ENCODE measurements at places on chromosomes 1 and 21.

GRCh38 chr1:7301664-7301981 is 469.5 kb upstream of the VAMP3 start:
- DNase-seq: no peak

GRCh38 chr1:5793516-5793915 is 198.7 kb downstream of the NPHP4 start:
- no peak for DNase-seq

DNA sequence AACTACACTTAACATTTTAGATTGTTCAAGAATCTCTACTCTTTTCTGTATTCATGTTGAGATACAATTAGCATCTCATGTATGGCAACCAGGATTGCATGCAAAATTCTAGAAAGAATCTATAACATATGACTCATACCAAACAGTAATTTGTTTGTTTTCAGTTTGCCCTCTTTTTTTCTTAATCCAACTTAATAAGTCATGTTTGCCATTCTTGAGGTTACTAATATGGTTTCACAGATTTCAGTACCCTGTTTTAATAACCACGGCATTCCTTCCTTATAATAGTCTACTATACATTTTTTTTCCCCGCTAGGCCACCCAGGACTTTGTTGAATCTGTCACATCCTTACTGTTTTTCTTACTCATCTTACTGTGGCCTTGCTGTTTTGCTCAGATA is 140.8 kb downstream of the FMN2 start:
- no peak for DNase-seq

DNA sequence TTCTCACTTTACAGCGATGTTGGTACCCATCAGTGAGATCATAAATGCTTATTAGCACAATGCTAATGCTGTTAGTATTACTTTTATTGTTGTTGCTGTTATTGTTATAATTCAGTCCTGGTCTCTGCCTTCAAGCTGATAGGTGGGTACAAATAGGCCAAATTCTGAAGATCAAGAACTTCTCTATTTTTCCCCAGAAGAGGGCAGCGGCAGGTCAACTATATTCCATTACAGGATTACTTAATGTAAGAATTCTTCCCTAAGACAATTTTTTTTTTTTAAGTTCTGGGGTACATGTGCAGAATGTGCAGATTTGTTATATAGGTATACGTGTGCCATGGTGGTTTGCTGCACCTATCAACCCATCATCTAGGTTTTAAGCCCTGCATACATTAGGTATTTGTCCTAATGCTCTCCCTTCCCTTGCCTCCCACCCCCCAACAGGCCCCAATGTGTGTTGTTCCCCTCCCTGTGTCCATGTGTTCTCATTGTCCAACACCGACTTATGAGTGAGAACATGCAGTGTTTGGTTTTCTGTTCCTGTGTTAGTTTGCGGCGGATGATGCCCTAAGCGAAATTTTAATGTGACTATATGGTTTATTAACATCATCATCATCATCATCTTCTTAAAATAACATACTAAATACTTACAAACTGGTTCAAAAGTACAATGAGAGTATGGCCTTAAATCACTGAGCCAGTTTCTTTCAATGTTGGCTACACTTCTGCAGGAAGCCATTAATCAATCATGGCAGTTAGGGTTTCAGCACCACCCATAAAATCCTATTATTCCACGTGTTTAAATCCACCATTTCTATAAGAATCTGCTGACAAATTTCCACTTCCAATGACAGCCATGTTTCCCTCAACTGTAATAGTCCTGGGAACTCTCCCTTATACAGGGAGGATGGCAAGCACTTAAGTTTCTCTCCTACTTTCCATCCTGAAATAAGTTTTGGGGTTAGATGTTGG is 19.2 kb downstream of the SLC19A2 start:
- no peak for DNase-seq

- DNase-seq: no peak
Observed at GRCh38 chr21:36849461-36850105, 116.9 kb downstream of the HLCS start.

DNA sequence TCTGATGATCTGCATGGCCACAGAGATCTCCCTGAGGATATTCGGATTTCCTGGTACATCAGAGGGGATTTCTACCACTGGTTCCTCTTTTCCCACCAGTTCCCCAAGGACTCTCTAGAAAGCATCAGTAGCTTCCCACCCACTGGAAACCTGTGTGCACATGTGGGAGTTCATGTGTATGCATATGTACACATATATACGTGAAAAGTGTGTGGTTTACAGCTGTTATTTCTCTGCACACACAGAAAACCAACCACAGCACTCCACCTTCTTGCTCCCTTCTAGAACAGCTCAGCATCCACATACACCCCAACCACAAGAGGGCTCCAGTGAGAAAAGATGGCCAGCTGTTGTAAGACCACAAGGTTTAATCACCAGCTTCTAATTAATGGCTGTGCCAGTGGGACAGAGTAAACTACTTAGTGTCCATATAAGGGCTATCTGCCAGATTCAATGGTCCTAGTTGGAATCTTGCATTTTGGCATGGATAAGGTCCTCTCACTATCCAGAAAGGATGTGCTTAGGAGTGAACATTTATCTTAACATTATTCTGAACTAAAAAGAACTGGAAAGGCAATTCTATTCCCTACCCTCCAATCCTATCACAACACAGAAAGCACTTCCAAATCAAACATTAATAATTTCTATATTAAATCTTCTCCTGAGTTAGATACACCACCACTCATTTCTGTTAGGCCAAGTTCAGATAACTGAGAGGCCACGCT is 24.1 kb downstream of the GPR3 start:
- DNase-seq: no peak

GRCh38 chr1:14668538-14668937 is 70.1 kb downstream of the KAZN start:
- no peak for DNase-seq

- DNase-seq: no peak
Observed at GRCh38 chr1:50369830-50370229, 53.4 kb downstream of the DMRTA2 start.

GRCh38 chr1:81848880-81849682 is 48.3 kb downstream of the ADGRL2 start:
- no peak for DNase-seq

DNA sequence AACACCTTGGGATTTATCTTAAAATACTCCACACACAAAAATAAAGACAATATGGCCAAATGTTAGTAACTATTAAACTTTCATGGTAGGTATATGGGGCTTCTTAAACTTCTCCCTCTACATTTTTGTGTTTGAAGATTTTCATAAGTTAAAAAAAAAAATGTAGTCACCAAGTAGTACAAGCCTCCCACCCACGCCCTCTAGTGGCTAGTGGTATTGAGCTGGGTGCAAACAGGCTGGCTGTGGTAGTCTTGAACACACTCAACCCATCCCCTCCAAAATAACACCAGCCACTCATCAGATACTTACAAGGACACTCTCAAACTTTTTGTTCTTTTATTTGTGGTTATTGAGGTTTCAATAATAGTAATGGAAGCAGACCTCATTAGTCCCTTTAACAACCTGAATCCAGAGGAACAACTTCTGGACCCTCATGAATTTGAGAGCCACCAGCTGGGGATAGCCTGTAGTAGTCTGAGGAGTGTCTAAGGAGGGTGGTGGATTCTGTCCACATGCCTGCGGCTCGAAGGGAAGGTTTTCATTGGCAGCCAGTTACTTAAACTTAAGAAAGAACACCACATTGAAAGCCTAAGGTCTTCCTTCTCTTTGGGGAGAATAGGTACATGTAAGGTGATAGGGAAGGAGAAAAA is 15.6 kb downstream of the RD3 start:
- DNase-seq: peak; percentile 44

DNA sequence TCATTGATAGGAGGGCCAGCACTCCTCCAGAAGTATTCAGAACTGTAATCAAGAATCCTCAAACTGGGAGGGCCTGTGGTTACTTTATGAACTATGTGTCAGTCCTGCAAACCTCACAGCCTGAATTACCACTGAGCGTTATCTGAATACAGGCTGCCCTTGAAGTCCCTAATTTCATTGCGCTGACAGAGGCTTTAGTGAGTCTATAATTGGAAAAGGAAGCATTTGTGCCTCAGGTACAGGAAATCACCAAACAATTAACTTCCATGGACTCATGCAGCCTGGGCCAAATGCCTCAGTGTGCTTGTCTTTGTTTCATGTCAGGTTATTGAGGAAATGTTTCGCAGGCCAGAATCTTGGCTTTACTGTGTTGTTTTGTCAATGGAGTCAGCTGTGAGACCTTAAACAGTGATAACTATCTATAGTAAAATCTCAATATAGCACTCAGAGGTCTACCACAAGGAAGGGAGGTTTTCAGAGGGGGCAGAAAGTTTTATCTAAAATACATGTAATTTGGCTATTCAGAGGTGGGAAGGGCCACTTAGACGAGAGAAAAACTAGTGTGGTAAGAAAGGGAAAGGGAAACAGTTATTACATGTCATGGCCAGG is 32.9 kb upstream of the DOCK7 start:
- DNase-seq: no peak

- DNase-seq: no peak
Observed at GRCh38 chr1:154419620-154420571, 14.8 kb downstream of the IL6R start.

DNA sequence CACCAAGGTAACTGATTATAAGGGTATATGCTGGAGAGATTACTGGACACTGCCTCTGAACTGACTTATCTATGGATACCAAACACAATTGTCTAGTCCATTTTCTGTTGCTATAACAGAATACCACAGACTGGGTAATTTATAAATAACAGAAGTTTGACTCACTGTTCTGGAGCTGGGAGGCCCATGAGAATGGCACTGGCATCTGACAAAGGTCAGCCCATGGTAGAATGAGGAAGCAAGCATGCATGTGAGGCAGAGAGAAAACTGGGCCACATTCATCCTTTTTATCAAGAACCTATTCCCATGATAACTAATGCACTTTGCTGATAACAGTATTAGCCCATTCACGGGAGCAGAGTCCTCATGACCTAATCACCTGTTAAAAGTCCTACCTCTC is 37.4 kb downstream of the FCER1A start:
- DNase-seq: no peak

- DNase-seq: no peak
Observed at GRCh38 chr21:42781150-42781970, 98.0 kb downstream of the WDR4 start.

Data from stimulated activated CD8-positive, alpha-beta memory T cell treated with anti-CD3 and anti-CD28 coated beads, Interleukin-7, amount 100 ng/mL, for 1 hour (primary cell).